ENCODE measurements at places on chromosomes 4 and X. TPM values are rescaled to one million over a fixed set of nuclear protein-coding genes. Genes with fewer than 3 reads are reported as not detected.

DNA sequence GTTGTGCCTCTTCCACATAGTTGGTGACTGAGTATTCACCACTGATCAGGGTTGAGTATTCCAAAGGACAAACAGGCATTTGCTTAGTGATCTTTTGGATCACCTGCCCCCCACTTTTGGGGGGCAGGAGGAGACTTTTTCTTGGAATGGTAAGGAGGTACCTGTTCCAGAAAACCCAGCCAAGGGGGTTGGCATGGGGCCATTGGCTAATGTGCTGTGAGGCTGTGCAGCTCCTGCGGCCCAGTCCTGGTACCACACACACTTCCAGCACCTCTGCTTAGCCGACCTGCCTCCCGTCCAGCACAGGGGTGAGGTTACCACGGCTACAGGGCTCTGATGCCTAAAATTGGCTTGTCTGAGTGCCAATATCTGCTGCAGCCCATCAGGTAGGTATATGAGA, 40.1 kb upstream of the MGST2 start:
- peaks cover 7% of the 10 kb centered on the region for H3K27me3 ChIP-seq
- H3K27ac ChIP-seq: no peak overlapping the region
- H3K4me3 ChIP-seq: no peak overlapping the region

- H3K27me3 ChIP-seq: peaks cover 6% of the 10 kb centered on the region
- H3K4me1 ChIP-seq: no peaks in the 10 kb centered on the region
- no peak overlapping the region for H3K27ac ChIP-seq
- DNase-seq: no peak
Observed at GRCh38 chr4:26467724-26468123, 22.6 kb downstream of the CCKAR start.

DNA sequence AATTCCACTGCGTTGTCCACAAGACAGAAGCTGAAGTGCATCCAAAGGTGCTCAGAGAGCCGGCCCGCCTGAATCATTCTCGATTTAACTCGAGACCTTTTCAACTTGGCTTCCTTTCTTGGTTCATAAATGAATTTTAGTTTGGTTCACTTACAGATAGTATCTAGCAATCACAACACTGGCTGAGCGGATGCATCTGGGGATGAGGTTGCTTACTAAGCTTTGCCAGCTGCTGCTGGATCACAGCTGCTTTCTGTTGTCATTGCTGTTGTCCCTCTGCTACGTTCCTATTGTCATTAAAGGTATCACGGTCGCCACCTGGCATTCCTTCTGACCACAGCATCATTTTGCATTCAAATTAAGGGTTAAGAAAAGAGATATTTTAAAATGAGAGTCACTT, 115.5 kb downstream of the NFKB1 start:
- no peak overlapping the region for H3K27ac ChIP-seq
- no peaks in the 10 kb centered on the region for H3K27me3 ChIP-seq
- DNase-seq: peak; percentile 42
- H3K36me3 ChIP-seq: peaks cover 10% of the 10 kb centered on the region
- no peak overlapping the region for H3K4me3 ChIP-seq

GRCh38 chr4:100870940-100871772, 353.3 kb upstream of the EMCN start:
- H3K4me1 ChIP-seq: no peaks in the 10 kb centered on the region
- DNase-seq: no peak
- H3K36me3 ChIP-seq: no peaks in the 10 kb centered on the region

- no peak overlapping the region for H3K27ac ChIP-seq
- H3K36me3 ChIP-seq: no peaks in the 10 kb centered on the region
- H3K27me3 ChIP-seq: no peaks in the 10 kb centered on the region
- DNase-seq: no peak
Observed at GRCh38 chr4:24780936-24781495, 14.4 kb upstream of the SOD3 start.

GRCh38 chr4:54281054-54281766, 52.1 kb downstream of the PDGFRA start:
- no peaks in the 10 kb centered on the region for H3K27me3 ChIP-seq
- peak overlapping the region; percentile 70 for H3K27ac ChIP-seq
- H3K4me1 ChIP-seq: peaks cover 44% of the 10 kb centered on the region
- DNase-seq: peak; percentile 98
- no peaks in the 10 kb centered on the region for H3K36me3 ChIP-seq

GRCh38 chr4:79147251-79147650, 178.6 kb downstream of the NAA11 start:
- no peak overlapping the region for H3K4me3 ChIP-seq
- H3K27me3 ChIP-seq: no peaks in the 10 kb centered on the region
- DNase-seq: no peak
- no peaks in the 10 kb centered on the region for H3K36me3 ChIP-seq
- no peak overlapping the region for H3K27ac ChIP-seq

Gene ADGRL3
- total RNA-seq: not detected

Gene CD38
- total RNA-seq: not detected

Gene GASK1B
- 238 TPM for total RNA-seq
